Aorta (tissue), 5 donors: ENCODE measurements at places on chromosomes 2 and 18. TPM values are rescaled to one million over a fixed set of nuclear protein-coding genes. Genes with fewer than 3 reads are reported as not detected.

- H3K27ac ChIP-seq = no peak overlapping the region
- DNase-seq = no peak
- H3K27me3 ChIP-seq = no peaks in the 10 kb centered on the region
- H3K4me1 ChIP-seq = no peaks in the 10 kb centered on the region
These were observed 57.9 kb downstream of the LIPG start for GRCh38 chr18:49619801-49620200.

GRCh38 chr2:119005555-119005954 lies 63.6 kb downstream of the MARCO start:
- no peaks in the 10 kb centered on the region for H3K4me1 ChIP-seq
- no peaks in the 10 kb centered on the region for H3K27me3 ChIP-seq
- no peaks in the 10 kb centered on the region for H3K36me3 ChIP-seq

DNA sequence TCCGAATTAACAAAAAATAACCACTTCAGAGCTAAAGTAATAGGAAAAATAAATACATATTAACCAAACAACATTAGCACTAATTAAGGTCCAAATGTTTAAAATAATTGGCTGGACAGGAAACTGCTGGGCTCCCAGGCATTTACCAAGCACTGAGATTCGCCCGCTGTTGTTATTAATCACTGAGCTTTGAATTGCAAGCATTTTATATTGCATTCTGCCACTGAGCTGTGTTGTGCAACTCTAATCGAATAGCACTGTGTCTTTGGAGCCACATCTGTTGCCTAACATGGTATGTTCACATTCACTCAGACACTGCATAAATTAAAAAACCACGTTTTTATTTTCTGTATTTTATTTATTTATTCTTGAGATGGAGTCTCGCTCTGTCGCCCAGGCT lies 88.9 kb downstream of the SOWAHC start:
- H3K27ac ChIP-seq = no peak overlapping the region
- no peaks in the 10 kb centered on the region for H3K4me1 ChIP-seq
- no peaks in the 10 kb centered on the region for H3K36me3 ChIP-seq
- no peak overlapping the region for H3K4me3 ChIP-seq
- no peak for DNase-seq
- no peaks in the 10 kb centered on the region for H3K27me3 ChIP-seq

KLHL29 gene
- 13.4 TPM for total RNA-seq

FHL2 gene
- total RNA-seq = 70.8 TPM
